ENCODE measurements at places on chromosomes 1 and 21. TPM values are rescaled to one million over a fixed set of nuclear protein-coding genes. Genes with fewer than 3 reads are reported as not detected.

NENF gene
- polyA plus RNA-seq, result 148 TPM

GRCh38 chr1:224733027-224733911 lies 117.2 kb downstream of the CNIH3 start:
- H3K4me1 ChIP-seq, result no peaks in the 10 kb centered on the region
- no peak overlapping the region for H3K4me3 ChIP-seq
- H3K36me3 ChIP-seq, result no peaks in the 10 kb centered on the region
- DNase-seq, result no peak
- H3K27ac ChIP-seq, result no peak overlapping the region

PRCC gene
- polyA plus RNA-seq, result 43.5 TPM

DNA sequence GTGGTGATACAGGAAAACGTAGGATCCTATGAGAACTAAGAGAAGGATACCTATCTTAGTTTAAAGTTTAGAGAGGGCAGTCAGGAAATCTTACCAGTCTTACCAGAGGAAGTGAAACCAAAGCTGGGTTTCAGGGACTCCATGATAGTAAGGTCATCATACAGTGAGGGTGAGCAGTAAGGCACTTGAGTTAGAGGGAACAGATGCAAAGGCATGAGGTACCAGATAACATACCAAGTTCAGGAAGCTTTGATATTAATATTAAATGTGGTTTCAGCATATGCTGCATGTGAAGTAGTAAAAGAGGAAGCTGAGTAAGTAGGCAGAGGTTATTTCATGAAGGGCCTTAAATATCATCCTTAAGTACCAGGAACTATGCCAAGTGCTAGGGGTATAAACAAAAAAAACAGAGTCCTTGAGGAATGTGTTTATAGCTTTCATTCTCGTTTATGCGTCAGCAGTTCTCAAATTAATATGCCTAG lies 16.9 kb downstream of the ATG4C start:
- no peaks in the 10 kb centered on the region for H3K4me1 ChIP-seq
- H3K36me3 ChIP-seq, result no peaks in the 10 kb centered on the region
- no peak overlapping the region for H3K27ac ChIP-seq
- DNase-seq, result no peak
- no peak overlapping the region for H3K4me3 ChIP-seq

- H3K4me3 ChIP-seq, result no peak overlapping the region
Measured at GRCh38 chr1:65062339-65062738, 85.7 kb upstream of the AK4 start.

KANK4 gene
- not detected for polyA plus RNA-seq

- H3K36me3 ChIP-seq, result no peaks in the 10 kb centered on the region
- no peaks in the 10 kb centered on the region for H3K27me3 ChIP-seq
- H3K27ac ChIP-seq, result peak overlapping the region; percentile 47
- DNase-seq, result peak; percentile 92
- no peak overlapping the region for H3K4me3 ChIP-seq
Measured at GRCh38 chr1:111515291-111516004, 12.0 kb upstream of the ADORA3 start.

GRCh38 chr21:26154753-26155152 lies 15.8 kb downstream of the APP start:
- DNase-seq, result no peak
- H3K27me3 ChIP-seq, result no peaks in the 10 kb centered on the region

GLIS1 gene
- polyA plus RNA-seq, result 0.50 TPM

DNA sequence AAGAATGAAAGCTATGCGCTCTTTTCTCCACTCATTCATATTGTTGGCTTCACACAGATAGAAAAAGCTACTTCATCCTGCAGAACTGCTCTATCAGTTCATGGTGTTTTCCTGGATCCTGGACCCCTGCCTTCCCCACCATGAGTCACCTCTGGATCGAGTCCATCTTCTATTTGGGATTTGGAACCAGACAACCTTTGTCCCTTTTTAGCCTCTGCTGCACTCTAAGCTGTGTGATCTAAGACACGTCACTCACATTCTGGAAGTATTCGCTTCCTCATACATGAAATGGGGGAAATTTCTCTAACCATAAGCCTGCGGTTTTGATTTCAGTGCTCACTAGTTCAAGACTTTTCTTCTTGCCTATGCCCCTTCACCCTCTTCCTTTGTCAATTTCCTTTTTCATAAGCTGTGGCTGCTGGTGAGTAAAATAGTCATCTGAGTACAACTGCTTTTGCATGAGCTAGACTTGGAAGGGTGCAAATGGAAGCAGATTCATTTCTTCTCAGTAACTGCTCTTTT lies 14.1 kb upstream of the DEGS1 start:
- H3K27me3 ChIP-seq, result no peaks in the 10 kb centered on the region
- no peak for DNase-seq
- peak overlapping the region; percentile 71 for H3K27ac ChIP-seq
- H3K4me1 ChIP-seq, result peaks cover 5% of the 10 kb centered on the region
- no peak overlapping the region for H3K4me3 ChIP-seq
